ENCODE measurements at places on chromosomes 7 and 10.

- no peak for DNase-seq
Observed at GRCh38 chr10:2282202-2282601, 544.9 kb upstream of the ADARB2 start.

DNA sequence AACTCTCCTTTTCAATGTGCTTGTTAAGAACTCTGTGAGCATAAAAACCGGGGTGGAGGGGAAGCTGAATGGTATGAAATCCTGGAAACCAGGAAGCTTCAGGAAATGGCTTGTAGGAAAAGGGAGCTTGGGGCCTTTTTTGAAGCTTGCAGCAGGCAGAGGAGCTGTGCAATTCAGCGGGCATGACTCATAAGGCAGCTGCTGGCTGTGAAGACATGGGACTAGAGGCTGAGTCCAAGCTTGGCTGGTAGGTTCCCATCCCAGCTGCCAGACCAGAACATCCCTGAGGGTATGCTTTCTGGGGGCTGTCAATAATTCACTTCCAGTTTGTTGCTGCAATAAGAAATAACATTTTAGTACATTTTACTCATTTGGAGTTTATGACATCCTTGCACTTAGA, 36.8 kb upstream of the CDC14C start:
- DNase-seq, result peak; percentile 54

GRCh38 chr7:27122077-27122910, 8.3 kb downstream of the HOXA4 start:
- peak; percentile 86 for DNase-seq

GRCh38 chr10:101570428-101571270, 17.4 kb downstream of the POLL start:
- DNase-seq, result peak; percentile 28

GRCh38 chr10:11125004-11125403, 107.3 kb downstream of the CELF2 start:
- DNase-seq, result no peak

DNA sequence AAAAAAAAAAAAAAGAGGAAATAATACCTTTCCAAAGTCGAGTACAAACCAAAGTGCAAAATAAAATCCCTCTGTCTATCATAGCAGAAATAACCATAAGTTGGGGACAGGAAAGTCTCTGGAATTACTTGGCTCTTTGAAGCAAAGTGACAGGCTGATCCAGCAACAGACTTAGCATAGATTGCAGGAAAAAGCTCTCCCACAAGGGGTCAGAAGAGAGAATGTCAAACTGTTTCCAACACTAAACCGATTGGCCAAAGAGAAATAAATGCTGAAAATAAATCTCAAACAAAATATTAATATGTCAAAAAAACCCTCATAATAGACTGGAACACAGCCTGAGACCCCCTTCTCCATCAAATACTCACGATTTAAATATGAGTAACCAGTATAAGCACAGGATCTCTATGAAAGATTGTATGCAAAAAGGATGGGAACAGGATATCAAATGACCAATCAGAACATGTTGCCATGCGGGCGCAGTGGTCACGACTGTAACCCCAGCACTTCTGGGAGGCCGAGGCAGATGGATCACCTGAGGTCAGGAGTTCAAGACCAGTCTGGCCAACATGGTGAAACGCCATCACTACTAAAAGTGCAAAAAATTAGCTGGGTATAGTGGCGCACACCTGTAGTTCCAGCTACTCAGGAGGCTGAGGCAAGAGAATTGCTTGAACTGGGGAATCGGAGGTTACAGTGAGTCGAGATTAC, 1000.7 kb upstream of the LRRN3 start:
- DNase-seq, result peak; percentile 33

All from kidney tubule cell (primary cell).